ENCODE measurements at places on chromosomes 5 and 9. TPM values are rescaled to one million over a fixed set of nuclear protein-coding genes. Genes with fewer than 3 reads are reported as not detected.

Gene SET
- total RNA-seq = 455 TPM

Gene TMOD1
- 3.7 TPM for total RNA-seq

Gene HRH2
- total RNA-seq = 0.71 TPM

Gene TNC
- total RNA-seq = 1.2 TPM

Gene GPR107
- 23.8 TPM for total RNA-seq

Gene G3BP1
- total RNA-seq = 149 TPM

Gene C9
- not detected for total RNA-seq
